CD4-positive, CD25-positive, alpha-beta regulatory T cell (primary cell): ENCODE measurements at places on chromosomes 7 and 10. TPM values are rescaled to one million over a fixed set of nuclear protein-coding genes. Genes with fewer than 3 reads are reported as not detected.

Gene MSMB
- not detected for polyA plus RNA-seq

Gene NPTX2
- not detected for polyA plus RNA-seq

Gene WIPF3
- polyA plus RNA-seq, result not detected

Gene ITPRID1
- not detected for polyA plus RNA-seq

Gene ICA1
- 21.9 TPM for polyA plus RNA-seq

Gene UTF1
- not detected for polyA plus RNA-seq

Gene OR2A14
- polyA plus RNA-seq, result not detected

Gene GDI2
- 197 TPM for polyA plus RNA-seq

Gene PLAU
- polyA plus RNA-seq, result not detected

Gene PGAM2
- polyA plus RNA-seq, result not detected

Gene UBE2D1
- polyA plus RNA-seq, result 22.2 TPM

Gene AKR1C4
- not detected for polyA plus RNA-seq

Gene FGL2
- 10.3 TPM for polyA plus RNA-seq

Gene ZFAND4
- 17.4 TPM for polyA plus RNA-seq

Gene VAX1
- polyA plus RNA-seq, result not detected

Gene TMEM229A
- polyA plus RNA-seq, result not detected

Gene CRPPA
- polyA plus RNA-seq, result not detected

Gene AMZ1
- polyA plus RNA-seq, result 0.62 TPM

Gene CHST12
- 20.4 TPM for polyA plus RNA-seq

Gene TMEM184A
- 0.25 TPM for polyA plus RNA-seq
